ENCODE measurements at places on chromosomes 1 and 21.

DNA sequence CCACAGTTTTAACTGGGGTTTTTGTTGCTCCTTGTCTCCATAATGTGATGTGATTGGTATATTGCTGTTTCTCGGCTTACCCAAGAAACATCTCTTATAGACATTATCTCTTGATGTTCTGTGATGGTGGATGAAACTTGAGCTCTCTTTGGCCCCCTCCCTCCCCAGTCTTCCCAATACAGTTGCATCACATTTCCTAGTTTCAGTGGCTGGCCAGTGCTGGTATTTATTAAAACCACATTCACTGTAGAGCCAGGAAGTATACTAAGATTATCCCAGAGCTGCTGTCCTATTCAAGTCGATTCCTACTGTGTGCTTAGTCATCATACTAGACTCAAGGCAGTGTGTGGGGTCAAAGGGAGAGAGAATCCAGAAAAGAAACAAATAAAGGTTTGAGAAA is 244.4 kb downstream of the KAZN start:
- no peak for DNase-seq

- DNase-seq: no peak
Measured at GRCh38 chr1:42259059-42259738, 75.8 kb downstream of the FOXJ3 start.

DNA sequence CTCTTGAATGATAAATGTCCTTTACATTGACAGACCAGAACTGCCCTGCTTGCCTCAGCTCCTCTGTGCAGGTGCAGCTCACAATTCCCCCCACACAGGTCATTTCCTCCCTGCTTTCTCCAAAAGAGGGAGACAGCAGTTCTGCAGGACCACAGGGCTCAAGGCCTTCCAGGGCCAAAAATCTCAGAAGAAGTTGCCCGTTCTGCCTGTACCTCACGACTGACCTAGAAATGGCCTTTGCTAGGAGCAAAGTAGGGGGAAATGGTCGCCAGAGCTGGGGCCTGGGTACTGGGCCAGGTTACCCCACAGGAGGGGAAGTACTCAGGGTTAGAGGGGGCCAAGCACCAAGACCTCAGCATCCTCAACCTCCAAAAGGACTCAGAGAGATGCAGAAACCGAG is 11.1 kb downstream of the RNU1-2 start:
- DNase-seq: no peak

DNA sequence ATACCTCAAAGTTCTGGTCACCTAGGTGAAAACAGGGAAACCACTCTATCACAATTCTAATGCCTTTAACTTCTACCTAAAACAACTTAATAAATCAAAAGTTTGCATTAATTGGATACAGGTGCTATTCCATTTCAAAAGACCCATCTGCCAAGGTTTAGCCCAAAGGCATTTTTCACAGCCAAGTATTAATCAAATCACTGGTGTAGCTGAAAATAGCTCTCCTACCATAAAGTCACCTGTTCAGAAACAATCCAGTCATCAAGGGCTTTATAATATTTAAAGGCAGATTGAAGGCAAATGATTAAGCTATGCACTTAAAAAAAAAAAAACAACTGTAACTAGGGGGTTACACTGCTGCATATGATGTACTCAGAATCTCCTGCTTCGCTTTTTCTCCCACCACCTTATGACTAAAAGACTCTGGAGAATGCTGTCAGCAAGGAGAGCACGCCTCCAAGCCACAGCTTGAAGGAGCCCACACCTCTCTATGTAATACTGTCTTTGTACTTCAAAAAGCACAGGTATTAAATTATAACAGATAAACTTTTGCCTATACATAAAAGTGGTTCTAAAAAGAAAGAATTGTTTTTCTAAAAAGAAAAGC is 20.5 kb downstream of the KIAA0319L start:
- DNase-seq: no peak

DNA sequence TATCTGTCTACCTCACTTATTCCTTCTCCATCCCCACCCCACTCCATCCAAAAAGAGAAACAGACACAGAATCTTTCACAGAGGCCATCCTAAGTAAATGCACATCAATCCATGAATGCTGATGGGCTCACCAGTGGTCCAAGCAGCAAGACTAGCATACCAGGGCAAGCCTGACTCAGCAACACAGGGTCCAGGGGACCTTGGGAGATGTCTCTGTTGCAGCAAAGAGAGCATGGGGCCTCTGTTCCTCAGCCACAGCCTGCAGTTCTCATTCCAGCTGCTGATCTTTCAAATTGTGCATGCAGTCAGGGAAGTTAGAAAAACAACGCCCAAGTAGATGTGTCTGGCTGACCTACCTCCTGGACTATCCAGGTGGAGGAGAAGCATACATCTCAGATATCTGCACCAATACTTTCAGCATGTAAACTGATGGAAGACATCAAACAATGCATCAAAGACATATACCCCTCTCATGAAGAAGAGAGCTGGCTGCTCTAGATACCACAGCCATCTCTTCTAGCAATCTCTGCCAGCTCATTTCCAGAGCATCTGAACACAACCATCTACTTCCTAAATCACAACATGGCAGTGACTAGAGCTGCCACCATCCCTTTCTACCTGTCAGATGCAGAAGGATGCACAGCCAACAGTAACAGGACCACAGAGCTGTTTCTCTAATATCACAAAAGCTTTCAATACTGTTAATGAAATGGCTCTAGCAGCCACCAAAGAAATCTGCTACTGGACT is 54.5 kb downstream of the CD34 start:
- DNase-seq: no peak

DNA sequence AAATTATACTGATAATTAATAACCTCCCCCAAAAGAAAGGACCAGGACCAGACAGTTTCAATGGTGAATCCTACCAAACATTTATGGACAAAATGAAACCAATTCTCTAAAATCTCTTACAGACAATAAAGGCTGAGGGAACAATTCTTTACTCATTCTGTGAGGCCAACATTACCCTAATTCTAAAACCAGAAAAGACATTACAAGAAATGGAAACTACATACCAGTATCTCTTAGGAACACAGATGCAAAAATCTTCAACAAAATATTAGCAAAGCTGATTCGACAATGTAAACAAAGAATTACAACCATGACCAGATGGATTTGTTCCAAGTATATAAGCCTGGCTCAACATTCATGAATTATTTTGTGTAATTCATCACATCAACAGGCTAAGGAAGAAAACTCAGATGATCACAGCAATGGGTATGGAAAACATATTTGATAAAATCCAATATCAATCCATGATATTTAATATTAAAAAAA is 8.6 kb downstream of the TMED5 start:
- DNase-seq: no peak

DNA sequence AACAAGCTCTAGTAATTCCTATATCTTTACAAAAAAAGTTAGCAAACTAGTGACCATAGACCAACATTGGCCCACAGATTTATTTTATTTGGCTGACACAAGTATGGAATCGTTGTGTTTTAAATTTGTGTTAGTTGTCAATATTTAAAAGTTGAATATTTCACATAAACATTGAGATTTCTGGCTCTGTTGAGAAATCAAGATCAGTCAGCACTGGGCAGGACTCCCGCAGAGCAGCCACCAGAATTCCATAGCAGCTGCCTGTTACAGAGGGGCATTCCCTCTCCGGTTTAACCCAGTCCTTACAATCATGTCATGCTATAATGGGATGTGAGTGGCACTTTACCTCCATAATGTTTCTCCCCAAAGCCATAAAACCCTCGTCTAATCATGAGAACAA is 79.2 kb upstream of the NRIP1 start:
- no peak for DNase-seq

DNA sequence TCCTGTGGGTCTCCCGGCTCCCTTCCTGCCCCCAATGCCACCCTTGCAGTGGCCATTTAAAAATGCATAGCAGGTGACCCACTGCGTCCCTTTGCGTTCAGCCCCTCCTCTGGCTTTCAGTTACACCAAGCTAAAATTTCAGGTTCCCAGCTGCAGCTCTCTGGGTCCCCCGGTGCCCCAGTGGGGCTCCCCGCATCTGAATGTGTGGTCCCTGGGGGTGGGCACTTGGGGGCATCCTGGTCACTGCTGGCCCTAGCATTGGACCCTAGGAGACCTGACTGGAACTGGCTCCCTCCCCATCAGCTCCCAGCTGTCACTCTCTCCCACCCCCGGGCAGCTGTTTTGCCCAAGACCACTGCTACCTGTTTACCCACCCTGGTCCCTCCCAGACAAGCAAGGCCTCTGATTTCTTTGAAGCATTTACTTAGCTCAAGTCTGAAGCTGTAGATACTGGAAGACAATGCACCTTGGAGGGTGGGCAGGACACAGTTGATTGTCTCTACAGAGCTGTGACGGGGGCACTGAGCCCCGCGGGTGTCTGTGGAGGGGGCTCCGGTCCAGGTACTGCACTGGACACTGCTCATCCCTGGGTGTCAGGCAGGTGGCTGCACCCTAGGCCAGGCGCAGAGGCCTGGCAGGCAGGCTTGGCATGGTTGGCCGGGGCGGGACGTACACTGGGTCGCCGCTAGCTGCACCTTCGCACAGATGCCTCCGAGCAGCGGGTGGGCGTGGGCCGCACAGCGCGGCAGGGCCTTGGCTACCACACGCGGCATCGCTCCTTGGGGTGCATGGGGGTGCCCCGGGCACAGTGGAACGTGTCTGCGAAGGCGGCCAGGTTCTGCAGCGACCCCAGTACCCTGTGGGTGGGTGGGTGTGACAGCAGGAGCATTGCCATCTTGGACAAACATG is 3.9 kb downstream of the PRXL2B start:
- no peak for DNase-seq

- no peak for DNase-seq
Measured at GRCh38 chr1:88946861-88947260, 45.6 kb downstream of the KYAT3 start.

- DNase-seq: no peak
Measured at GRCh38 chr21:44599264-44600029, 950 bp upstream of the KRTAP10-7 start.

- no peak for DNase-seq
Measured at GRCh38 chr1:21414015-21414414, 25.9 kb upstream of the NBPF3 start.

GRCh38 chr1:1245178-1245816 is 1.2 kb downstream of the C1QTNF12 start:
- DNase-seq: no peak

DNA sequence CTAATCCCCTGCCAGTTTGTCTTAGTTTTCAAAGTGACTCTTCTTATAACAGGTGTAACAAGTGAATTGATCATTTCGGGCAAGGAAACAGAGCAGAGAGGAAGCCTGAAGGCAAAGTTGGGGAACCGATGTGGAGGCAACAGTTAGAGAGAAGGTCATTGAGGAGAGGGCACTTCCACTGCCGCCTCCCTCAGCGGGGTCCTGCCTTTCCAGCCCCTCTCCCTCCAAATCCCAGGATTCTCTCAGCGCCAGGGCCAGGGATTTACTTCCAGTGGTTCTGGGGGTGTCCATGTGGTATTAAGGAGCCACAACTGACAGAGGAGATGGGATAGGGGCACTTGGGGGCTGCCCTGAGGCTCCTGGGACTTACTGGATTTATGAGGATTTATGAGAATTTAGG is 39.7 kb upstream of the PDE9A start:
- no peak for DNase-seq

- DNase-seq: no peak
Measured at GRCh38 chr1:185610954-185611353, 123.2 kb upstream of the HMCN1 start.

- DNase-seq: no peak
Measured at GRCh38 chr1:221118176-221118937, 239.1 kb downstream of the HLX start.

DNA sequence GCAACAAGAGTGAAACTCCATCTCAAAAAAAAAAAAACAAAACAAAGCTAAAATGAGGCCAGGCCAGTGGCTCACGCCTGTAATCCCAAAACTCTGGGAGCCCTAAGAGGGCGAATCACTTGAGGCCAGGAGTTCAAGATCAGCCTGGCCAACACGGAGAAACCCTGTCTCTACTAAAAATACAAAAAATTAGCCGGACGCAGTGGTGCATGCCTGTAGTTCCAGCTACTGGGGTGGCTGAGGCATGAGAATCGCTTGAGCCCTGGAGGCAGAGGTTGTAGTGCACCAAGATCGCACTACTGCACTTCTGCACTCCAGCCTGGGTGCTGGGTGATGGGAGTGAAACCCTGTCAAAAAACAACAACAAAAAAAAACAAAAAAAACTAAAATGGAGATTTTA is 191.2 kb upstream of the SGIP1 start:
- no peak for DNase-seq

DNA sequence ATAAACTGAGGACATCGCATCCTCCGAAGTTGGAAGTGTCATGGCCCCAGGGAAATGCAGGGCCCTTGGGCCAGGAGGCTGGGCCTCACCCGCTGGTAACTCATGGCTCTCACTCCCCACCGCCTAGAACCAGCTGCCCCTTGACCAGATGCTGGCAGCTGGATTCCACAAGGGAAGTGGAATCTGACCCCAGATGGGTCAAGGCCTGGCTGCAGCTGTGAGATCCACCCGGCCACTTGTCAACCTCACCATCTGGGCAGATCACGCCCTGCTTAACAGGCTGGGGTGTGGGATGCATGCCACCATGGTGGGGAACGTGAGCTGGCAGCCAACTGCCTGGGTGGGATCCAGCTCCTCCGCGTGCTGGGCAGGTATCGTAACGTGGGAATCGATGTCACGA is 25.5 kb downstream of the KCNAB2 start:
- DNase-seq: no peak

GRCh38 chr1:32498751-32499150 is 33.9 kb downstream of the ZBTB8B start:
- DNase-seq: no peak

GRCh38 chr1:156055281-156056048 is 883 bp downstream of the LAMTOR2 start:
- no peak for DNase-seq

All from HTR-8/SVneo (cell line).